Effector CD8-positive, alpha-beta T cell (primary cell): ENCODE measurements at places on chromosomes 3 and 15.
A peak's percentile ranks its signal among the peaks of the same experiment; 100 is the strongest.

- DNase-seq = no peak
Observed at GRCh38 chr15:67880651-67881182, 40.9 kb upstream of the RNU6-1 start.

GRCh38 chr15:70522323-70522966 lies 240.9 kb downstream of the UACA start:
- no peak for DNase-seq

GRCh38 chr3:142962520-142963233 lies 797 bp downstream of the PAQR9 start:
- no peak for DNase-seq

- DNase-seq = no peak
Observed at GRCh38 chr3:45612138-45612537, 17.6 kb downstream of the LIMD1 start.

DNA sequence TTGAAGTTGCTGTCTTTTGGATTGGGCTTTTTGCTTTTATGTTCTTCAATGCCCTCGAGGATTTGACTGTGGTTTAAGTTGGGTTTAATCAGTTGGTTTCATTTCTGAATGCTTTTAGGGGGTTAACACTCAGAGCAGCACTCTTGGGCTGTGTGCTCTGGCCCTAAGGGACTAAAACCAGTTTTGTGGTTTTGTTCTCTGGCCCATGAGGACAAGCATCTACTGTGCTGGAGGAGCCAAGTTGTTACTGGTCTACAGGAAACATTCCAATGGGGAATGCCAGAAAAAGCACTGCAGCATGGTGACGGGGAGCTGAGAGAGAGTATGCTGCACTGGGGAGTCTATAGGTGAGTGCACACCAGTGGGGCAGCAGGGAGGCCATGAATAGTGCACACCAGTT lies 596.9 kb downstream of the ZBBX start:
- no peak for DNase-seq

DNA sequence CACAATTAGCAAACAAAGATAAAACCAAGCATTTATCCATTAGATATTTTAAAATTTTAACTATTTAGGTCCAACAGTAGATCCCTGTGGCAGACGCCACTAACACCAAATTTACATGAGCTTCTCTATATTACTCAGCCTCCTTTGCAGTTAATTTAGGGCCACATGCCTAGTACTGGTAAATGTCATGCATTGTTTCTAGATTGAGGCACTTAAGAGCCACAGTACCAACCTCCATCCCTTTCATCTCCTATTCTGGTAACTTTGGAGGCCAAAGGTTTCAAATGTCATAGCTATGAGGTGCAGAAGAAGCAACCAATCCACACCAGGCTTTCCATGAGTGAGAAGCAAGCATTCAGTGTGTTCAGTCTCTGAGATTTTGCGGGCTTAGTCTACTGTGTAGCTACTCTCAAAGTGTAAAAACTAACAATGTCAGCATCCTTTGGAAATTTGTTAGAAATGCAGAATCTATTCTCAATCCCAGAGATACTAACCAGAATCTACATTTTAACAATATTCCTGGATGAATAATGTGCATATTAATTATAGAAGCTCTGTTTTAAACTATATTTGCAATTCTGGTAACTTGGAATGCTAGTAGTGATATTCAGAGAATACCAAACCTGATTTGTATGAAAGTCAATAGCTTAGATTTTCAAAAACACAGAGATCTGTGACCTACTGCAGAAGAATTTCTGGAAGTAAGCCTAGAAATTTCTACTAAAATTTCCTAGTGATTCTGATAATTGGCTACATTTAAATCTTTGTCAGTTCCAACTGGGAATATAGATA lies 206.3 kb upstream of the CD96 start:
- no peak for DNase-seq

- no peak for DNase-seq
Observed at GRCh38 chr3:47423548-47424145, 42.8 kb downstream of the PTPN23 start.

DNA sequence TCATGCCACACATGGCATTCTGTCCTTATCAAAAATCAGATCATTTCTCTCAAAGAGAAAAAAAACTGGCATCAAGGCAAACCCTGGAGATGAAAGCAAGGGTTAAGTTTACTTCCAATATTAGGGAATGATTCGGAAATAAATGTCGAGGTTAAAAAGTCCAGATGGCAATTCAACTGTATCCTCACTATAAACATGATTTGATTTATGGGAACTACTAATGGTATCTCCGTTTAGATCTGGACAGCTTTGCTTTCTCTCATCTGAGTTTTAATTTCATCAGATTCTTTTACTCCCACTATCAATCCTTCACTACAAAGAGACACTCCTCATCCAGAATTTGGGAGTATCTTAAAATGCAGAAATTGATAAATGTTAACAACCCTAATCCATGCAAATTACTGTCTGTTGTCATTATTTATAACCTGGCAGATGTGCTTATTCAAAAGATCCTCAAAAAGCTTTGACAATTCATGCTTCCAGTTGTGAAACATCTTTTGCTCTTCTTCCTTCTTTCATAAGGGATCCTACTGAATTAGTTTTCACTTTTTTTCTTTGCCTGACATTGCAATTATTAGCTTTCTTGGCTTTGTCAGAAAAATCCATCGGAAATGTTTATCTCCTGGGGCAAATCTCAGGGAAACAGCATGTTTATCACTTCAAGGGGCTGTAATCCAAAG lies 903.2 kb downstream of the MCTP2 start:
- no peak for DNase-seq

GRCh38 chr3:30693470-30694120 lies 87.2 kb downstream of the TGFBR2 start:
- peak; percentile 3 for DNase-seq

DNA sequence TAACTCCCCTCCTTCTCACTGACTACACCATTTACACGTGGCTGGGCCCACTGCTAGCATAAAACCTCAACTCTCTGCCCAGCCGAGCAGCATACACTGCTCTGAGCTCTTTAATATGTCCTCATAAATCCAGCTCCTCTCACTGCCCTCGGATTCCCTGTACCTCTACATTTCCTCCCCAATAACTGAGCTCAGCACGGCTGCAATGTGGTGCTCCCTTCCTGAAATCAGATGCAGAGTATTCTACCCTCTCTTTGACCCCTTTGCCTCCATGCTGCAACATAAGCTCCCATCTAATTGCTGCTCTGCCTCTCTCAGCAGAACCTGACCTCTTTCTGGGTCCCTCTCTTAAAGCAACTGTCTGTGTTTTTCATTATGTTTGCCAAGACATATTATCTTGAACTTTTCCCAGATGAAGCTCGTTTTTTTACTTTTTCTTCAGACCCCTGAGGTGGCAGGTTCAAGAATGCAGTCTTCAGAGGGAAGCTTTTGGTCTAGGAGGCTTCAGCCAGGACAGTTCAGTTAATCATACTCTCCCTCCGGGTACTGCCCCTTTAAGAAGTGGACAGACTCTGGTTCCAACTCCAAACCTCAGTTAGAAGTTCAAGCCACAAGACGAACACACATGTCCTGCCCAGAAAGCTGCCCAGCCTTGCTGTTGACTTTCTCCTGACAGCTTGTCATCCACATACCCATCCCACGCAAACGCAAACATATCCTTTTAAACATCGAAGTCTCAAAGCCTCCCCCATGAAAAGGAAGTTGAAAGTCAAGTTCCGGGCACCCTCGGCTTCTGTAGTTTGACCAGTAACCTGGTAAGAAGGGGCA lies 81.1 kb upstream of the NEO1 start:
- DNase-seq = no peak

DNA sequence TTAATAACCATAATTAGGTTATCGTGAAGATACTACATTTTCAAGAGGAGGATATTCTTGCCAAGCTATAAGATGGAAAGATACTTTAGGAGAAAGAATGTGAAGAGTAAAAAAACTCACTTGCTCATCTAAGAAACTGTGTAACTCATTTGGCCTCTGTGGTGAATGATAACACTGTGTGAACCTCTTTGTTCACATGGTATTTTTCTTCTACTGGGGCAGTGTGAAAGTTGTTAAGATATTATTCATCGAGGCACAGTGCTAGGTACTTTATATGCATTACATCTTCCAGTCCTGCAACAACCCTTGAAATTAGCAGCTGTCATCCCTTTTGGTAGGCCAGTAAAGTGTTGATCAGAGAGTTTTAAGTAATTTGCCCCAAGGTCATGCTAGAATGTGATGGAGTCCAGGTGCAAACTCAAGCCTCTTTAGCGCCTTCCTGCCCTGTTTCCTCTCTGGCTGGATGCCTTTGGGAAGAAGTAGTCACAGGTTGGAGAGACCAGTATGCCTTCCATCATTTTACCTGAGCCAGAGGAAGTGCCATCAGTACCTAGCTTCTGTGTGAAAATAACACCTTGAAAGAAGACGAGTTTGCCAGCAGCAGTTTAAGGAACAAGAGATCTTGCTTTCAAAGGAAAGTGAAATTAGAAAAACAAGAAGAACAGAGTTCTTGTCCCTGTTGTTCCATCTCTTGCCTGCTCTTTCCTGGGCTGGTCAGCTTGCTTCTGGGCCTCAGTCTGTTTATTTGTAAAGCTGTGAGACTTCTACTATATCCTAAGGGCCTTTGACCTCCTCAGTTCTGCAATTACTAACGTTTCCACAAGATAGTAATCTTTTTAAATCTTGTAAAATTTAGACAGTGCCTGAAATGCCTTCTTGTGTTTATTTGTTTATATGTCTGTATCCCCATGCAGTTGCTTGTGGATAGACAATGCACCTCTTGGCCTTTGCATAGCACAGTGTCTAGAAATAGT lies 179.3 kb downstream of the FNDC3B start:
- DNase-seq = no peak

GRCh38 chr3:12522721-12523120 lies 22.6 kb downstream of the MKRN2OS start:
- DNase-seq = no peak

DNA sequence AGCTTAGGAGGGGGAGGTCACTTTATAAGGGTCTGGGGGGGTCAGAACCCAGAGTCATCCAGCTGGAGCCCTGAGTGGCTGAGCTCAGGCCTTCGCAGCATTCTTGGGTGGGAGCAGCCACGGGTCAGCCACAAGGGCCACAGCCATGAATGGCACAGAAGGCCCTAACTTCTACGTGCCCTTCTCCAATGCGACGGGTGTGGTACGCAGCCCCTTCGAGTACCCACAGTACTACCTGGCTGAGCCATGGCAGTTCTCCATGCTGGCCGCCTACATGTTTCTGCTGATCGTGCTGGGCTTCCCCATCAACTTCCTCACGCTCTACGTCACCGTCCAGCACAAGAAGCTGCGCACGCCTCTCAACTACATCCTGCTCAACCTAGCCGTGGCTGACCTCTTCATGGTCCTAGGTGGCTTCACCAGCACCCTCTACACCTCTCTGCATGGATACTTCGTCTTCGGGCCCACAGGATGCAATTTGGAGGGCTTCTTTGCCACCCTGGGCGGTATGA lies at the start of gene RHO:
TSS of gene RHO (plus strand) at position 51 of the 512 bp plus-strand sequence. CDS start at position 146, 95 bp downstream.
- DNase-seq = no peak

GRCh38 chr15:78004919-78005634 lies 72.4 kb downstream of the TBC1D2B start:
- DNase-seq = no peak

DNA sequence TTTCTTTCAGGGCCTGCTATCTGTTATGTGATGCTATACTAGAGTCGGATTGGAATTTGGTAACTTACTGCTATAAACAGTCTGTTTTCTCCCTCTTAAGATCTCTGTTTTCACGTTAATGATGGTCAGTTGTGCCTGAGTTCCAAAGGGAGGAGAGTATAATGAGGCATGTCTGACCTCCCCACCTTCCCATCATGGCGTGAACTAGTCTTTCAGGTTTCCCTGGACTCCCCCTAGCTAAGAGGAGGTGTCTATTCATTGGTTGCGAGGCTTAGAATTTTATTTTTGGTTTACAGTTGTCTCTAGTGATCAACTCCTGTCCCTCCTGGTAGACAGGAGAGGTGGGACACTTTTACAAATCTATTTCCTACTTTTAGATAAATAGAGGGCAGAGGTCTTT lies 27.8 kb upstream of the PXYLP1 start:
- no peak for DNase-seq

DNA sequence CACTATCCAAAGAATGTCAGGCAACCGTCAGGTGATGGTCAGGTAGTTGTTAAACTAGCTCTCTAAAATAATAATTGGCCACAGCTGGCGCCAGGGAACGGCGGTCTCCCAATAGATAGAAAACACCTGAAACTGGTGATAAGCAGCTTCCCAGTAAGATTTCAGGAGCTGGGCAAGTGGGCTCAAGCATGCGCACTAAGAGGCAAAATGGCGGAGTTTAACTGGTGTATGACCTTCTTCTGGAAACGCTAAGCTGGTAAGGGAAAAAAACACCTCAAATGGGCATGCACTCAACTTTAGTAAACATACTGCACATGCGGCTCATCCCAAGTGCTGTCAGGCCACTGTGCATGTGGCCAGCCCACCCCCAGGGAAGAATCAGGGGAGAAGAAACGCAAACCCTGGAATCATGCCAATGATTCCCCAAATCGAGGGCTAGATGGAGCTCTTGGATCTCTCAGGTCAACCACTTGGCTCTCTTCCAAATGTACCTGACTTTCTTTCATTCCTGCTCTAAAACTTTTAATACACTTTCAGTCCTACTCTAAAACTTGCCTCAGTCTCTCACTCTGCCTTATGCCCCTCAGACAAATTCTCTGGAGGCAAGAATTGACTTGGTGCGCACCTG lies 195.0 kb downstream of the ZNF621 start:
- DNase-seq = no peak

DNA sequence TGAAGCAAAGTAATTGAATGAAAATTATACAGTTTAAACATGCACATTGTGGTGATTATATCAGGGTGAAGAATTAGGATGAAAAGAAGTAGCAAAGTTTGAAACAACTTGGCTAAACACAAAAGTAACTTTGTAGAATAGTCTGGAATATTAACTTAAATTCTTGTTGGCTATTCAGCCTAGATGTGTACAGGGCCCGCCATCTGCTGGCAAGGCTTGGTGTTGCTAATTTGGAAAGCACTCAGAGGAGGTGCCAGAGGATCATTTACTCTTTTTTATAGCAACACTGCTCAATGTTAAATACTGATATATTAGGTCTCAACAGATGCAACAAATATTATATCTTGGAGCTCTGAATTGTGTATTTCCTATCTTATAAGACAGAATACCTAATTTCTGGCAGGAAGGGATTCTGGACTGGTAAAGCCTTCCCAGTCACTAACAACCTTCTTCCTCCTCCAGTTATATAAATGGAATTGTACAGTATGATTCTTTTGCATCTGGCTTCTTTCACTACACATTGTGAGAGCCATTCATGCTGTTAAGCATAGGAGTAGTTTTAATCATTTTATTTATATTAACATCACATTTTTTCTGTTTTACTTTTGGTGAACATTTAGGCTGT lies 36.1 kb downstream of the TTC23 start:
- peak; percentile 17 for DNase-seq

GRCh38 chr15:63918317-63918672 lies 84.5 kb upstream of the HERC1 start:
- DNase-seq = no peak

DNA sequence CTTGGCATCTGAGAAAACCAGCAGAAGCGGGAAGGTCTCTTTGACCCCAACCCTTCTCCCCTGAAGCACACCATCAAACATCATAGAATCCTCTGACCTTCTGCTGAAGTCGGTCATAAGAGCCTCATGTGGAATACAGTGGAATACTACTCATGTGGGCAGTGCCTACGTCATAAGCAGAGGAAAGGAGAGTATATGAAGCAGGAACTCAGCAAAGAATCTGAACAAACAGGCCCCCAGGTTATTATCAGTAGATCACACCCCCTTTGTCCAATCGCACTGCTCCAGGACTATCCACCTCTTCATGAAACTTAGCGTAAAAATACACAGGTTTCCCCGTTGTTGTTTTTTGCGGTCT lies 394.1 kb upstream of the PROK2 start:
- DNase-seq = no peak

GRCh38 chr3:81741216-81741615 lies 20.2 kb downstream of the GBE1 start:
- no peak for DNase-seq

- DNase-seq = no peak
Observed at GRCh38 chr15:77525400-77525811, 104.7 kb downstream of the HMG20A start.
